ENCODE measurements at places on chromosomes 4 and X. TPM values are rescaled to one million over a fixed set of nuclear protein-coding genes. Genes with fewer than 3 reads are reported as not detected.
A peak's percentile ranks its signal among the peaks of the same experiment; 100 is the strongest.

- no peaks in the 10 kb centered on the region for H3K27me3 ChIP-seq
- H3K27ac ChIP-seq, result peak overlapping the region; percentile 60
- H3K4me1 ChIP-seq, result peaks cover 31% of the 10 kb centered on the region
- no peaks in the 10 kb centered on the region for H3K36me3 ChIP-seq
Observed at GRCh38 chr4:92968556-92968955, 664.8 kb downstream of the GRID2 start.

DNA sequence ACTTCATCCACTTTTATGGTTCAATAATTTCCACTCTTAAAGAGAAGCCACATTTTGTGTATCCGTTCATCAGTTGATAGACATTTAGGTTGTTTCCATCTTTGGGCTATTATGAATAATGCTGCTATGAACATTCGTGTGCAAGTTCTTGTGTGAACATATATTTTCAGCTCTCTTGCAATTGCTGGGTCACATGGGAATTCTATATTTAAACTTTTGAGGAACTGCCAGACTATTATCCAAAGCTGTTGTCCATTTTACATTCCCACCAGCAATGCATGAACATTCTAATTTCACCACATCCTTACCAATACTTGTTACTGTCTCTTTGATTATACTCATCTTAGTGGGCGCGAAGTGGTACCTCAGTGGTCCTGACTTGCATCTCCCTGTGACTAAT, 61.9 kb downstream of the NR3C2 start:
- no peaks in the 10 kb centered on the region for H3K4me1 ChIP-seq
- DNase-seq, result no peak
- no peak overlapping the region for H3K4me3 ChIP-seq
- peaks cover 6% of the 10 kb centered on the region for H3K27me3 ChIP-seq

- no peak overlapping the region for H3K4me3 ChIP-seq
- no peak overlapping the region for H3K27ac ChIP-seq
- no peaks in the 10 kb centered on the region for H3K4me1 ChIP-seq
- no peaks in the 10 kb centered on the region for H3K36me3 ChIP-seq
Observed at GRCh38 chrX:36898301-36898700, 109.9 kb upstream of the FAM47C start.

- H3K27me3 ChIP-seq, result peaks cover 14% of the 10 kb centered on the region
- no peak within 1 kb of the TSS for H3K4me3 ChIP-seq
- H3K4me1 ChIP-seq, result no peaks in the 10 kb centered on the region
- no peaks in the 10 kb centered on the region for H3K36me3 ChIP-seq
- no peak within 1 kb of the TSS for H3K27ac ChIP-seq
- DNase-seq, result no peak
Observed at GRCh38 chr4:154590329-154591006, at the start of gene FGA. FGA (minus strand) TSS chr4:154590742; CDS start chr4:154590687, 55 bp downstream.

GRCh38 chr4:155570661-155571060, 96.0 kb upstream of the GUCY1A1 start:
- no peaks in the 10 kb centered on the region for H3K27me3 ChIP-seq
- DNase-seq, result no peak
- H3K4me3 ChIP-seq, result no peak overlapping the region
- H3K27ac ChIP-seq, result no peak overlapping the region

- no peak for DNase-seq
- H3K27me3 ChIP-seq, result no peaks in the 10 kb centered on the region
- H3K4me3 ChIP-seq, result no peak overlapping the region
- peak overlapping the region; percentile 71 for H3K27ac ChIP-seq
Observed at GRCh38 chr4:133186845-133187244, 37.8 kb downstream of the PCDH10 start.

DNA sequence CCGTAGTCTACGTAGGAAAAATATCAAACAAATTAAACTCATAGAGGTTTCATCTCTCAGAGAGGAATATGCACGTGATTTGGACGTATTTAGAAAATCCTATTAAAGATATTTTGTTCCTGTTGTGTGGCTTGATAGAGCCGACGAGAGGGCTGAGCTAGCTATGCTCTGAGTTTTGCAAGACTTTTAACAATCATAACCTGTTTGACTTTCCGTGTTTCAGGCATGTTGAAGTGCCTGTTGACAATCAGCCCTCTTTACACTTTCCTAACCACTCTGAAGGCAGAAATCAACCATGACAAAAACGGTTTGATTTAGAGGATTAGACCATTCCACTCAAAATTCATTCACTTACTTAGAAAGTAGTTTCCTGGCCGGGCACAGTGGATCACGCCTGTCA, 297.3 kb downstream of the ASMT start:
- H3K4me3 ChIP-seq, result no peak overlapping the region
- no peaks in the 10 kb centered on the region for H3K4me1 ChIP-seq
- H3K27ac ChIP-seq, result no peak overlapping the region
- H3K27me3 ChIP-seq, result peaks cover 14% of the 10 kb centered on the region

Gene NDNF
- total RNA-seq, result 0.24 TPM
